A549 treated with GW870086 at 1 μM for 4 hours (cell line): ENCODE measurements at places on chromosomes 2 and 18. TPM values are rescaled to one million over a fixed set of nuclear protein-coding genes. Genes with fewer than 3 reads are reported as not detected.

VRK2 gene
- total RNA-seq: 26.5 to 33.2 TPM (median 29.6 TPM) in 5 replicates

ST8SIA5 gene
- total RNA-seq: 0.02 TPM in 1 of 5 replicates, not detected in the others

IMMT gene
- 103 to 112 TPM (median 108 TPM) in 5 replicates for total RNA-seq

ARHGEF33 gene
- total RNA-seq: 0.02 TPM in 1 of 5 replicates, not detected in the others

ARMC9 gene
- total RNA-seq: 13.0 to 16.2 TPM (median 14.1 TPM) in 5 replicates

POTEC gene
- total RNA-seq: not detected in 5 replicates

PPP1CB gene
- total RNA-seq: 93.0 to 140 TPM (median 132 TPM) in 5 replicates

SYT4 gene
- total RNA-seq: not detected in 5 replicates

RTP5 gene
- total RNA-seq: not detected in 5 replicates

C2orf80 gene
- not detected in 5 replicates for total RNA-seq

ZBTB7C gene
- 0.12 to 0.33 TPM (median 0.19 TPM) in 5 replicates for total RNA-seq

SCTR gene
- not detected in 5 replicates for total RNA-seq

PARD3B gene
- 0.70 to 1.4 TPM (median 0.88 TPM) in 5 replicates for total RNA-seq

KIF5C gene
- total RNA-seq: 0.30 to 0.39 TPM (median 0.32 TPM) in 5 replicates

WNT10A gene
- 0.07 to 0.23 TPM in 2 of 5 replicates, not detected in the others for total RNA-seq

PPM1G gene
- total RNA-seq: 152 to 163 TPM (median 161 TPM) in 5 replicates

DCC gene
- not detected in 5 replicates for total RNA-seq
